Skin of body (tissue), 3 donors: ENCODE measurements at places on chromosomes 2 and 18. TPM values are rescaled to one million over a fixed set of nuclear protein-coding genes. Genes with fewer than 3 reads are reported as not detected.
A peak's percentile ranks its signal among the peaks of the same experiment; 100 is the strongest.

TTC39C gene
- 42.6 TPM for total RNA-seq

GRCh38 chr2:149021761-149022160 is 16.7 kb upstream of the LYPD6B start:
- DNase-seq = no peak

STON1 gene
- total RNA-seq = 15.7 TPM

GRCh38 chr18:9782073-9782857 is 74.2 kb downstream of the RAB31 start:
- DNase-seq = peak; percentile 60

- no peak for DNase-seq
These were observed 437.6 kb downstream of the DPP10 start for GRCh38 chr2:114880046-114880445.

CCL20 gene
- total RNA-seq = 33.2 TPM

- DNase-seq = no peak
These were observed 1.6 kb downstream of the GPR17 start for GRCh38 chr2:127647242-127648190.

DNA sequence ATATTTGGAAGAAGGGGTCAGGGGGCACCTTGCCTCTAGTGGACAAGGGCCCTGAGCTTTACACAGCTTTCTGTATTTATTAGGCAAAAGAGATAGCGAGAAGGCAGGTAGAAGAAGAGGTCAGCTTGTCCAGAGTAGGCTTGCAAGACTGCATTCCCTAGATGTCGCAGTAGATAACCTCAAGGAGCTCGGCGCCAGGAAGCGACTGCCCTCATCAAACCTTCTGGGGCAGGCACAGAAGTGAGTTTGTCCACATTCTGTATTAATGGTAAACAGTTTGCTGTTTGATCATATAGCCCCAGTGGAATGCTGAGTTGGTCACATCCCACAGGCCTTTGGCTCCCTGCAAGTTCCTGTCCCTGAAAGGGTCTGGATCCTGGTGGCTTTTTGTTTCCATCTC is 7.0 kb downstream of the CHCHD5 start:
- DNase-seq = no peak

BCL11A gene
- total RNA-seq = 30.9 TPM

RND3 gene
- 92.8 TPM for total RNA-seq

DNA sequence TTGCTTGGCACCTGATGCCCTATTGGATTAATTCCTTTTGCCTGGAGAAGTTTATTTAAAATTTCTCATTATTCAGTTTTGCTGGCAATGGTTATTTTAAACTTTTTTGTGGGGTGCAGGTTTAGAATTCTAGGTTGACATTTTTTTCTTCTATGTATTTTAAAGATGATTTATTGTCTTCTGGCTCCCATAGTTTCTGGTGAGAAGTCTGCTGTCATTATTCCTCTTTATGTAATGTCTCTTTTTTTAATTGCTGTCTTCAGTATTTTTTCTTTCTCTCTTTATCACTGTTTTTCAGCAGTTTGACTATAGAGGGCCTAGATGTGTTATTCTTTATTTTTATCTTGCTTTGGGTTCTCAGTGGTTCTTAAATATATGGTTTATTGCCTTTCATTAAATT is 182.2 kb upstream of the STON1 start:
- no peak for DNase-seq

GRCh38 chr2:227766373-227766883 is 20.7 kb downstream of the SCYGR8 start:
- peak; percentile 48 for DNase-seq

NETO1 gene
- 0.10 TPM for total RNA-seq

- no peak for DNase-seq
These were observed 47.4 kb downstream of the VWA3B start for GRCh38 chr2:98134172-98135005.

PFN4 gene
- total RNA-seq = 0.49 TPM

- DNase-seq = no peak
These were observed 10.5 kb downstream of the TM4SF20 start for GRCh38 chr2:227368574-227368973.

ADAM23 gene
- 3.1 TPM for total RNA-seq

DNA sequence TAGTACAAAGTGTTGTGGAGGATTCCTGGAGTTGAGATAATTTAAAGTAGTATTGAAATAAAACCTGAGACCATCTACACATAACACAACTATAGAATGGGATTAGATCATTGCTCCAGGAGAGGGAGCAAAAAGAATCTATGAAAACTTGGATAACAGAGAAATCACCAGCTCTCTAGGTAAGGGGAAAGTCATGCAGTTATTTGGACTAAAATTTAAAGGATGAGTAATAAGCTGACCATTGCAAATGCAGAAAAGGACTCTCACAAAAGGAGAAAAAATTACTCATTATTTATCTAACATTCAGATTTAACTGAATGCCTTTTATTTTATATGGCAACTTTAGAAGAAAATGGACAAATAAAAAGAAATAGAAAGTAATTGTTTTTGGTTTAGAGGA is 1399.8 kb upstream of the ACVR2A start:
- no peak for DNase-seq

DNA sequence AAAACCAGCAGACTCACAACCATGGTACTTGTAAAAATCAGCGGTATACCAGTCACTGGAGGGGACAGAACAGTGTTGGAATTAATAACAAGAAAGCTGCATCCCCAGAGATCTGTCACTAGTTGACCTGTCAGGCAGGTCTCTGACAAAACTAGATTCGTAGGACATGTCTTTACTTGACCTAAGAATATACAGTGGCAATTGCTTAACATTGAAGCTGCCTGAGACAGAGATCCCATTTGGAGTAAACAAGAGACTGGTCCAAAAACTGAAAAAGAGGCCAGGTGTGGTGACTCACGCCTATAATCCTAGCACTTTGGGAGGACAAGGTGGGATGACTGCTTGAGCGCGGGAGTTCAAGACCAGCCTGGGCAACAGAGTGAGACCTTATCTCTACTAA is 7.2 kb upstream of the SS18 start:
- DNase-seq = no peak

EVX2 gene
- not detected for total RNA-seq

SPP2 gene
- not detected for total RNA-seq

DNA sequence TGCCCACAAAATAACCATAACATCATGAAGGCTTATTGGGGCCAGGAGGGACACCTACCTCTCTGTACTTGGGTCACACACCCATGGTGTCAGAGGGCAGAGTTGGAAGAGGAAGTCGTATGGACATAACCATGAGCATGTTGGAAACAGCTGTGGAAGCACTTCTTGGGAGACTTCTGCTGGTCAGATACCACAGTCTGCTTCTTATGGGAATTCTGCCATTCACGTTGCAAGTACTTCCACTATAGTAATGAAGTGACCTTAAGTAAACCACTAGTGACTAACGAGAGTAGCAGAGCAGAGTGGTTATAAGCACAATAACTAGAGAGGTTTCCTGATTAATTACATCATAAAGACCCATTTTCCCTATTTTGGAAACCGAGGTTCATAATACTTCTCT is 61.1 kb upstream of the TFPI start:
- DNase-seq = no peak

- DNase-seq = no peak
These were observed 3.7 kb downstream of the ODC1 start for GRCh38 chr2:10444463-10444862.

DNA sequence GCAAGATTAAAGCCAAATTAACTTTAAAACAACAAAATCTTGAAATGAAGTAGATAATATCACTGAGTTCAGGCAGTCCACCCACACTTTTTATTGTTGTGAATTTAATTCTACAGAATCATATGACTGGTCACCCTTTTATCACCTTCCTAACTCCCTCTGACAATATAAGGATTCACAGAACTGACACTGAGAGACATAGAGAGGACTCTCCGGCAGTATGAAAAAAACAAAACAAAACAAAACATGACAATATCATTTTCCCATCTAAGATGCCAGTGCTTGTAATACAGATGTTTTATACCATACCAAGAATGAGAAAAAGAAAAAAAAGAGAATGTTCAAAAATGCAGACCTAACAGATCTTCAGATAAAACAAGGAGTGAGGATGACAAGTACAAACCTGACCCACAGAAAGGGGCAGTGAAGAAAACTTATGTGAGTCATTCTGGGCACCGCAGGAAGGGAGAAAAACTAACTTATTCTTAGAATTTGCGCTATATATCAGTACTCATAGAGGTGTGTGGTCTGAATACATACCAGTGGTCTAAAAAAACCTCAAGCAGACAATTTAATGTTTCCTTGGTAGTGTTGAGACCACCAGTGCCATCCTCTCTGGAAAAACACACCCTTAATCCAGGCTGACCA is 136.6 kb downstream of the ZAP70 start:
- DNase-seq = no peak

C2orf80 gene
- total RNA-seq = not detected

DNA sequence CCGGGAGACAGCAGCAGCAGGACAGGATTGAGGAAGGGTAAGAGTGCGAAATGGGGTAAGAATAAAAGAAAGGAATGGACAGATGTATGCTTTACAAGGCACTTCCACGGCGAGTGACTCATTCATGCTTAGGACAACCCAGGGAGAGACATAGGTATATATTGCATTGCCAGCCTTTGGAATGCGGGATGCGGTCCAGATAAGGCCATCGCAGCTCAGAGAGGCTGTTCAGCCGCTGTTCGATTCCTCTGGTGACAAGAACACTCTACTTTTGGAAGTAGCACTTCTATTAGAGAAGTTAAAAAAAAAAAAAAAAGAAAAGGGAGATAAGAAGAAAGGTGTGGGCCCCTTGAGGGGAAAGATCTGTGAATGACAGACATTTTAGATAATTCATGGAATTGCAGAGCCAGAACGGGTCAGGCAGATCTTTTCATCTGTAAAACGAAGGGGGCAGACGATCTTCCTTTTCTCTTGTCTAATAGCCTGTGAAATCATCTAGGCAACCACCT is 819 bp upstream of the NCOA1 start:
- no peak for DNase-seq

DNA sequence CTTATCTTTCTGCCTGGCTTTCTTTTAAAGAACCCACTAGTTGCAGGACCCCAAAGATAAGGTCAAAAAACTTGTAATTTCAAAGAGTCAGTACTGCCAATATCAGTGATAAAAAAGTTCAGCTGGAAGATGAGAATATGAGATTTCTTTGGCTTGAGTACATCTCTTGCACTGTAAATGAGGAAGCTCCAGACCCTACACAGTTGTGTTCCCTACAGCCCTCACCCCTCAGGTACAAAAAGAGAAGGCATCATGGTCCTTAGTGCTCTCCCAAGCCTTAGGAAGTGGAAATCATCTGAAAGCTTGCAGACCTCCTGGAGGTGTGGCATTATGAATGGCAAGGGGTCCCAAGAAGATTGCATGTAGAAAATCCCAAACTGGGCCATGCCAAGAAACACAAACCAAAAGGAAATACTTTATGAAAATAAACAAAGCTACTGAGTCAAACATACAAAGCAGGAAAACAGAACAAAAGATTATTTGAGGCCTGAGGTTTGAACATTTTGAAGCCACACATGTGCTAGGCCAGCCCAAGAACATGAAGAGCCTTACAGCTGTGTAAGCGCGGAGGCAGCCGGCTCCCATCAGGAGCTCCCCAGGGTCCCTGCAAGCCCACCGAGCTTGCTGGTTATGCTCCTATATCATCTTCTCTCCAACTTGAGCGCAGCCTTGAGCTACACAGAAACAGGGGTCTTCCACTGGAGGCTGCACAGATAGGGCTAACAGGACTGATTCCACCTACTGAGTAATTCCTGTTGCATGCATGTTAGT is 217.0 kb downstream of the OSR1 start:
- DNase-seq = no peak

DNA sequence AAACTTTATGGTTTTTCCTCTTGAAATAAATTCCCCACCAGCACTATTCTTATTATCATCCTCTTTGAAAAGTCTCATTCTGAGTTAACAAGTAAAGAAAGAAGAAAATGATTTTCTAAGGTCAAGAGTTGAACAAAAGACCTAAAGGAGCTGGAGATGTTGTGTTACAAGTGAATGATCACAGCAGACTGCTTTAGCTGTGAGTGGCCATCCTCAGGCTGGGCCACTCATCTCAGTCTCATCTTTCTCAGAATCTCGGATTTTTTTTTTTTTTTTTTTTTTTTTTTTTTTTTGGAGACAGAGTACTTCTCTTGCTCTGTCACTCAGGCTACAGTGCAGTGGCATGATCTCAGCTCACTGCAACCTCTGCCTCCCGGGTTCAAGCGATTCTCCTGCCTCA is 133.3 kb downstream of the CDH2 start:
- DNase-seq = no peak

AQP12A gene
- not detected for total RNA-seq

- peak; percentile 34 for DNase-seq
These were observed 107.8 kb upstream of the ST3GAL5 start for GRCh38 chr2:85996591-85996990.

DNA sequence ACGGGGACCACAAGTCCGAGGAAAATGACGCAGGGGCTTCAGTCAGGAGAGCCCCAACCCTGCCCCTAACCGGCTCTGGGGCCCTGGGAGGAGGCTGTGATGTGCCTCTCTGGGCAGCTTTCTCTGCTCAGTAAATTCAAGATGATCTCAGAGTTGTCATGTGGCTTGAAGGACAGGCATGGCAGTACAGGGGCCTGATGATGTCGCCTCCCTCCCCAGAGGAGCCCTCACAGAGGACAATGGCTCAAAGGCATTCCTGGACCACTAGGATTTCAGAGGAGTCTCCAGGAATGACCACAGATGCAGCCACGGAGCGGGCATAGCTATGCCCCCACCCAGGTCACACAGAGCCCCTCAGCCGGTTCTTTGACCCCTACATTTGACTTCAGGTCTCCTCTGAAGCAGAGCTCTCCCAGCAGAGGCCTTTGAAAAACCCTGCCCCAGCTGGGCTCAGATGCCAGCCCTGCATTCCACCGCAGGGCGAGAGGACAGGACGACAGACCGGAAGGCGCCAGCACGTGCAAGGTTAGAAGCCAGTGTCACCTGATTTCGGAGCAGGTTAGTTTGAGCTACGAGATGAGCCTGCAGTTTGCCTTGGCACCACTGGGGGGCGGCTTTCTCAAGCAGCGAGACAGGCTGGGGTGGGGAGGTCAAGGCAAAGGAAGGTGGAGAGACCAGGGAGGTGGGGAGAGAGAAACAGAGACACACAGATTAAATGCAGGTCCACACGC is 39.2 kb downstream of the BIN1 start:
- no peak for DNase-seq

WDR75 gene
- 67.0 TPM for total RNA-seq

- DNase-seq = no peak
These were observed 13.2 kb upstream of the SERTAD2 start for GRCh38 chr2:64666810-64667438.

GRCh38 chr18:36653870-36654269 is 174.9 kb downstream of the TPGS2 start:
- no peak for DNase-seq

GRCh38 chr18:35424356-35424755 is 47.2 kb upstream of the ZNF396 start:
- DNase-seq = no peak

- no peak for DNase-seq
These were observed 210.6 kb downstream of the BABAM2 start for GRCh38 chr2:28101123-28101522.

SEMA4F gene
- 3.2 TPM for total RNA-seq

- no peak for DNase-seq
These were observed 157.1 kb downstream of the BCL2 start for GRCh38 chr18:63162271-63163014.

DNA sequence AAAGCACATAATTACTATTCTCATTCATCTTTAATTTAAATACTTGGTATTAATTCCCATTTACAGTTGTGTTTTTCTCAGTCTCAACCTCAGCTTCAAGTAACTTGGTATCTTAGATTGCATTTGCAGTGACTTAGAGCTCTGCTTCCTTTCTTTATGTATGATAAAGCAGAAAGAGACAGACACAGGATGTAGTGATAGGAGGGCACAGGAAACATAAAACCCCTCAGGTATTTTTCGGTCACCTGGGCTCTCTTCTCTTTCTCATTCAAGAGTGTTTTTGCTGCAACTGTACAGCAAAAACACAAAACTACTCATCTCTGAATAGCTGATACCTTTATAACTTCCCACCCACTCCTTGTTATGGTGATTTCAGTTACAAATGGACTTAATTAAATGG is 83.1 kb downstream of the KCTD18 start:
- DNase-seq = no peak
